ENCODE measurements at places on chromosomes 11 and 22. TPM values are rescaled to one million over a fixed set of nuclear protein-coding genes. Genes with fewer than 3 reads are reported as not detected.
A peak's percentile ranks its signal among the peaks of the same experiment; 100 is the strongest.

Gene FAM227A
- 7.3 TPM for total RNA-seq

Gene LDHAL6A
- not detected for total RNA-seq

Gene STK33
- 17.3 TPM for total RNA-seq

Gene C11orf97
- not detected for total RNA-seq

Gene GGT1
- 1.4 TPM for total RNA-seq

Gene KCTD14
- total RNA-seq, result 1.6 TPM

Gene CD151
- total RNA-seq, result 108 TPM

Gene MFRP
- total RNA-seq, result not detected

Gene C11orf42
- not detected for total RNA-seq

Gene OR10D3
- total RNA-seq, result not detected

Gene TMPRSS5
- 8.6 TPM for total RNA-seq

Gene TREH
- total RNA-seq, result not detected

DNA sequence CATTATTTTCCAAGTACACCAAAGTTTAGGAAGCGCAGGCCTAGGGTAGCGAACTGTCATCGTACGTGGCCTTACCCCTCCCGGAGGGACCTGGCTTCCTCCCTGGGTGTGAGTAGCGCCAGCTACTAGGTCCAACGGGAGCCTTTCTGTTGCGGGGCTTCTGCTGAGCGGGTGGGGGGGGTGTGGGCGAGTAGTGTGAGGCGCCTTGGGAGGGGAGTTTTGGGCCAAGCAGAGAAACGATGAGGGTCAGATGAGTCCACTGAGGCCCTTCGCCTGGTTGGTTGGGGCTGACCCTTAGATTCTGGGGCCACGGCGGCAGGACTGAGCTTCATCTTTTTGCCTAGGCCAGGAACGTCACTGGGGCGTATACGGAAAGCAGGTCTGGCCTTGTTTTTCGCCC, 868 bp downstream of the TEF start:
- no peak overlapping the region for H3K27ac ChIP-seq
- H3K36me3 ChIP-seq, result no peaks in the 10 kb centered on the region
- DNase-seq, result no peak
- H3K4me1 ChIP-seq, result peaks cover 28% of the 10 kb centered on the region
- peak overlapping the region; percentile 85 for H3K4me3 ChIP-seq

DNA sequence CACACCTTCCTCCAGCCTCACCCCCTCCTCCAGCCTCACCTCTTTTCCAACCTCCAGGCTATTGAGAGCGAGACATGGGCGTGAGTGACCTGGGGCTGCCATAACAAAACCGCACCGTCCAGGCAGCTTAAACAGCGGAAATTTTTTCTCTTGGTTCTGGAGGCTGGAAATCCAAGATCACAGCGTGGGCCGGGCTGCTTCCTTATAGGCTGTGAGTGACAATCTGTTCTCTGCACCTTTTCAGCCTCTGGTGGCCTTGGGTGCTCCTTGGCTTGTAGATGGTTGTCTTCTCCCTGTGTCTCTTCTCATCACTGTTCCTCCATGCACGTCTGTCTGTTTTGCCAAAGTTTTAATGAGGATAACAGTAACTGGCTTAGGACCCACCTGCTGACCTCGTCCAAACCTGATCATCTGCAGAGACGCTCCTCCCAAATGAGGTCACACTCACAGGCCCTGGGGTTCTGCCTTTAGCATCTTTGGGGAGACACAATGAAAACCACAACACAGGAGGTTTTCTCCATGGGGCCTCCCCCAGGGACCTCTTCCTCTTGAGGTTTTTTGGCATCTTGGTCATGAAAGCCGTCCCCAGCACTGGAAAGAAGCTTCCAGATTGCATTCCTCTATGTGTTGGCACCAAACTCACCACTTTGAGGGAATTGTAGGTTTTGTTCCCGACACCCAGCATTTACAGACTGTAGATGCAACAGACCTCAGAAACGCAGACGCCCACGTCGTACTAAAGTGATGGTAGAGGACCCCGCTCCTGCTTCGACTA, 878.1 kb downstream of the BRD1 start:
- no peak overlapping the region for H3K27ac ChIP-seq
- no peak overlapping the region for H3K4me3 ChIP-seq
- H3K36me3 ChIP-seq, result no peaks in the 10 kb centered on the region
- no peak for DNase-seq
- H3K27me3 ChIP-seq, result no peaks in the 10 kb centered on the region
- H3K4me1 ChIP-seq, result no peaks in the 10 kb centered on the region

GRCh38 chr11:47035108-47035507, 98.5 kb downstream of the CSTPP1 start:
- H3K4me1 ChIP-seq, result peaks cover 6% of the 10 kb centered on the region
- H3K27ac ChIP-seq, result no peak overlapping the region
- H3K4me3 ChIP-seq, result no peak overlapping the region
- no peak for DNase-seq
- peaks cover 17% of the 10 kb centered on the region for H3K36me3 ChIP-seq
- H3K27me3 ChIP-seq, result no peaks in the 10 kb centered on the region

GRCh38 chr22:50445071-50445879, 29.6 kb downstream of the SBF1 start:
- peaks cover 8% of the 10 kb centered on the region for H3K27me3 ChIP-seq
- H3K27ac ChIP-seq, result no peak overlapping the region
- DNase-seq, result no peak
- H3K4me3 ChIP-seq, result peak overlapping the region; percentile 47
- H3K4me1 ChIP-seq, result peaks cover 5% of the 10 kb centered on the region

- peaks cover 45% of the 10 kb centered on the region for H3K4me1 ChIP-seq
- peak; percentile 44 for DNase-seq
- peak overlapping the region; percentile 89 for H3K27ac ChIP-seq
- no peaks in the 10 kb centered on the region for H3K27me3 ChIP-seq
Measured at GRCh38 chr22:20550851-20551744, 43.7 kb downstream of the MED15 start.

DNA sequence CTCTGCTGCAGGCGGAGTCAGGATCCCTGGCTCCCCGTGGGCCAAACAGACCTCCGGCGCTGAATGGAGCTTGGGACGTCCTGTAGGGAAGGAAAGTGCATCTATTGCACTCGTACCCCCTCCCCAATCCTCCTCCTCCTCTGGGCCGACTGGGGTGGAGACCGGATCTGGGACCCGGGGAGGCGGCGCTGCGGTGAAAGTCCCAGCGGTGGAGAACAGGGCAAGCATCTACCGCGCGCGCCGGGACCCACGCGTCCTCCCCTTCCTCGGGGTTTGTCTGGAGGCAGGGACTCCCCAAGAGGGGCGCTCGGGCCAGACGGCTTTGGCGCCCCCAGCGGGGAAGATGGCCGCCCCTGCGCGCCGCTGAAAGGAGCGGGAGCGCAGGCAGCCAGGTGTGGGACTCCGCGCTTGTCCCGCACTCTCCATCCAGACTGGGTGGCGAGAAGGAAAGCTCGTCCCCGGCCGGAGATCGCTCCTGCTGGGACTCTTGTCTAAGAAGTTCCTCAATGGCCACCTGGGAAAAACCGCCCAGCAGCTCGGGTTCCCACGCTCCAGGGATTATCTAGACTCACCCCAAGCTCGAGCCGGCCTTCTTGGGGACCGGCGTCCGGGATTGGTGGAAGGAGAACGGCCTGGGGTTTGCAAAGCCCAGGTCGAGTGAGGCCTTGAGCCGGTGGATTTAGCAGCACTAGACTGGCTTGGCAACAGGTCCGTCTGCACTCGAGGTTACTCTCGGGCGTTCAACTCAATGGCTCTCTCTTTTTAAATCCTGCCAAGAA, 718 bp downstream of the FADS2 start:
- peaks cover 14% of the 10 kb centered on the region for H3K36me3 ChIP-seq
- H3K4me1 ChIP-seq, result peaks cover 66% of the 10 kb centered on the region
- DNase-seq, result peak; percentile 35
- H3K27ac ChIP-seq, result peak overlapping the region; percentile 99

- peak overlapping the region; percentile 74 for H3K4me3 ChIP-seq
- H3K27ac ChIP-seq, result peak overlapping the region; percentile 99
- peaks cover 67% of the 10 kb centered on the region for H3K4me1 ChIP-seq
- peak; percentile 16 for DNase-seq
Measured at GRCh38 chr11:36455658-36456111, 54.4 kb downstream of the TRAF6 start.

GRCh38 chr11:60710482-60710881, 11.1 kb downstream of the MS4A8 start:
- H3K4me3 ChIP-seq, result no peak overlapping the region
- no peak overlapping the region for H3K27ac ChIP-seq
- peaks cover 8% of the 10 kb centered on the region for H3K27me3 ChIP-seq
- no peaks in the 10 kb centered on the region for H3K4me1 ChIP-seq

DNA sequence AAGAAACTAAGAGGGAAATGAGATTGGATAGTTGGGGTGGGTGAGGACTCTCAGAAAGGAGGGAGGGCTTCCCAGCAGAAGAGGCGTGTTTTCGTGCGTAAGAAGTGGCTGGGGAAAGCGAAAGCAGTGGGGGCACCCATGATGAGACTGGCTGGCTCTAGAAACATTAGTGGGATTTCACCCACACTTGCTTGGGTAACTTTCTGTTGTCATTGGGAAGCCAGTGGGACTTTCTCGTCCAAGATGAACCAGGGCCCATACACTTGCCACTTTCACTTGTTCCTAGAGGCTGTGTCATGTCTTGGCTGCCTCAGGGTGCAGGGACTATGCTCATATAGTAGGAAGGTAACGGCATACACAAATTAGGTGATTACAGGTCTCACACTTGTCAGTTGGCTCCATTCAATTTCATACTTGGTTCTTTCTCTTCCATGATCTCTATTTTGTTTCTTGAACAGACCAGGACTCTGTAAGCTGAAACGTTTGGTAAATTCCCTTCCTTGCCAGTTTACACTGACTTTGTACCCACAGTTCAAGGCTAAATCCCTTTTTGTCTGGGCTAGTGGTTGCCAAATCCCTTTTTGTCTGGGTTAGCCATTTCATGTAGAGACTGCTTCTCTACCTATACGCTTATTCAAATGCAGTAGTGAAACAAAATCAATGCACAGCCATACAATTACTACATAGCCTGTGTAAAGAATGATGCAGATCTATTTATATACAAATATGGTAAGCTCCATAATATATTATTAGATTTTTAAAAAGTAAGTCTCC, 42.0 kb upstream of the CXCR5 start:
- no peak overlapping the region for H3K27ac ChIP-seq
- no peak overlapping the region for H3K4me3 ChIP-seq
- peaks cover 4% of the 10 kb centered on the region for H3K4me1 ChIP-seq
- H3K36me3 ChIP-seq, result no peaks in the 10 kb centered on the region
- DNase-seq, result no peak
- H3K27me3 ChIP-seq, result peaks cover 3% of the 10 kb centered on the region

GRCh38 chr11:8180469-8180868, 11.6 kb upstream of the RIC3 start:
- no peak overlapping the region for H3K27ac ChIP-seq
- no peaks in the 10 kb centered on the region for H3K36me3 ChIP-seq
- no peak overlapping the region for H3K4me3 ChIP-seq
- no peaks in the 10 kb centered on the region for H3K4me1 ChIP-seq
- no peak for DNase-seq

- H3K27me3 ChIP-seq, result peaks cover 3% of the 10 kb centered on the region
- H3K4me3 ChIP-seq, result peak overlapping the region; percentile 66
- peaks cover 17% of the 10 kb centered on the region for H3K4me1 ChIP-seq
- no peak overlapping the region for H3K27ac ChIP-seq
Measured at GRCh38 chr11:77590194-77590782, 535 bp downstream of the AQP11 start.

GRCh38 chr11:1920909-1921573, 1.5 kb downstream of the TNNT3 start:
- no peaks in the 10 kb centered on the region for H3K4me1 ChIP-seq
- no peak overlapping the region for H3K4me3 ChIP-seq
- H3K36me3 ChIP-seq, result no peaks in the 10 kb centered on the region
- no peak overlapping the region for H3K27ac ChIP-seq

DNA sequence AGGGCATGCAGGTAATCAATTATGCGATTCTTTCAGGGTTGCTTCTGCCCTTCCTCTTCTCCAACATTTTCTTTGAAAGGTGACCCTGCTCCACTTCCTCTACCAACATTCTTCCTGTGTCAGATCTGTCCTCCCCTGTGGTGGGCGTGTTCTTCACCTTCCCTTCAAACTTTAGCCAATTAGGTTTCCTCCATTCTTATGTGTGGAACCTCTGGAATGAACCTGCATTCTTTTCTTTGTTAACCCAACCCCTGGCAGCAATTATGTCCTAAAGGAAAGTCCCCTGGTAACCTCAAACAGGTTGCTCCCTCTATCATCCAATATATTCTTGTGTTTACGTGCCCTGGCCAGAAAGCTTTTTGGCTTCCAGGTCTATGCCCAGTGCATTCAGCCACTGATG, 22.4 kb downstream of the KIRREL3 start:
- H3K27me3 ChIP-seq, result peaks cover 4% of the 10 kb centered on the region
- H3K27ac ChIP-seq, result no peak overlapping the region
- H3K4me1 ChIP-seq, result peaks cover 16% of the 10 kb centered on the region
- no peak overlapping the region for H3K4me3 ChIP-seq

DNA sequence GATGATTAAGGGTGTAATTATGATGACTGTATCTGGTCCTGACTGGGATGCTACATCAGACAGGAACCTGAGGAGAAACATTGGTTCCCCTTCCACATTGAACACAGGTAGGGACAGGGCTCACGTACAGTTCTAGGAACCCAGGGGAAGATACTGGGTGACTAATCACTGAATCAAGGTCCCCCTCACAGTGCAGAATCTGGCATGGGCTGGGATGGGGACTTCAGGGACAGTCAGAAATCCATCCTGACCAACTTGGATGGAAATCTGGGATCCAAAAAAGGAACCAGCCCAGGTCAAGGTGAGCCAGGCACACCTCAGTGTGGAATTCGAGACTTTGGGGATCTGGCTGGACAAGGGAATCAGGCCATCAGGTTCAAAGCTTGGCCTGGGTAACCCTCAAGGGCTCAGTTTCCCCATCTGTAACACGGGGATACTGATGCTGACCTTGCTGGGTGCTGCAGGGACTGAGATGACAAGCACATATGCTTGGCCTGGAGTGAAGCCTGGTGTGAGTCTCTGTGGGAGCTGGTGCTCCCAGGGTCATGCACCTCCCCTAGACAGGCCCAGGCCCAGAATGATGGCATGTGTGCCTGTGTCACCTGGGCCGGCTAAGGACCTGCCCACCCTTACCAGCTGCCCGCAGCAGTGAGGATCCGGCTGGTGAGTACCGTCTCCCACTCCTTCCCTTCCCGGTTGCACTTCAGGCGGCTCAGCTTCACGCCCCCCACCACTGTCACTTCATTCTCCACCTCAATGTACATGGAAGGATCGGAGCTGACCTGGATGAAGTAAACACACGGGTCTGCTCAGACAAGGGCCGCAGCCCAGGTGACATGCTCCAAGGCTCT, 67.4 kb upstream of the CLTCL1 start:
- H3K4me3 ChIP-seq, result no peak overlapping the region
- peak overlapping the region; percentile 50 for H3K27ac ChIP-seq
- peaks cover 9% of the 10 kb centered on the region for H3K36me3 ChIP-seq
- no peak for DNase-seq
- H3K27me3 ChIP-seq, result no peaks in the 10 kb centered on the region

GRCh38 chr11:44112091-44112821, 16.8 kb downstream of the EXT2 start:
- DNase-seq, result no peak
- H3K36me3 ChIP-seq, result peaks cover 16% of the 10 kb centered on the region
- H3K27me3 ChIP-seq, result no peaks in the 10 kb centered on the region
- H3K4me3 ChIP-seq, result no peak overlapping the region
- peaks cover 13% of the 10 kb centered on the region for H3K4me1 ChIP-seq

DNA sequence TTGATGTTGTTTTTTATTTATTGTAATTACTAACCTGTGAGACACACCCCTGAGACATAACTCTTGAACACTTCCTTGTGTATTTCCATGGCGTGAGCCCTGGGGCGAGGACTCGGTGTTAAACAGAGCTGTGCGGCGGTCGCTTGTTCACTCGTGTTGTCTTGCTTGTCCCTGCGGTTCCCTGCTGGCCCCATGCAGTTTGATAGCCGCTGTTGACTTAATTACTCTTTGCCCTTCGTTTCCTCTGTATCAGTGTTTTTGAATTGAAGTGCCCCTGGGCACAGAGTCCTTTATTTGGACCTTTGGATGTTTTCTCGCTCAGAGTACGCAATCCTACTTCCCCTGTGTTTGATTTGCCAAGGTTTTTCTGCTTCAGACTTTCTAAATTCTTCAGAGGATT, 52.7 kb downstream of the TBC1D22A start:
- H3K27me3 ChIP-seq, result no peaks in the 10 kb centered on the region
- H3K4me3 ChIP-seq, result peak overlapping the region; percentile 3
- peak overlapping the region; percentile 85 for H3K27ac ChIP-seq
- DNase-seq, result no peak

Data from neural crest cell (in vitro differentiated cells).